ENCODE measurements at places on chromosomes 2 and 18.

GRCh38 chr2:56582570-56582969, 398.8 kb downstream of the CCDC85A start:
- no peak for DNase-seq

GRCh38 chr2:234678711-234679110, 181.8 kb upstream of the ARL4C start:
- DNase-seq, result no peak

DNA sequence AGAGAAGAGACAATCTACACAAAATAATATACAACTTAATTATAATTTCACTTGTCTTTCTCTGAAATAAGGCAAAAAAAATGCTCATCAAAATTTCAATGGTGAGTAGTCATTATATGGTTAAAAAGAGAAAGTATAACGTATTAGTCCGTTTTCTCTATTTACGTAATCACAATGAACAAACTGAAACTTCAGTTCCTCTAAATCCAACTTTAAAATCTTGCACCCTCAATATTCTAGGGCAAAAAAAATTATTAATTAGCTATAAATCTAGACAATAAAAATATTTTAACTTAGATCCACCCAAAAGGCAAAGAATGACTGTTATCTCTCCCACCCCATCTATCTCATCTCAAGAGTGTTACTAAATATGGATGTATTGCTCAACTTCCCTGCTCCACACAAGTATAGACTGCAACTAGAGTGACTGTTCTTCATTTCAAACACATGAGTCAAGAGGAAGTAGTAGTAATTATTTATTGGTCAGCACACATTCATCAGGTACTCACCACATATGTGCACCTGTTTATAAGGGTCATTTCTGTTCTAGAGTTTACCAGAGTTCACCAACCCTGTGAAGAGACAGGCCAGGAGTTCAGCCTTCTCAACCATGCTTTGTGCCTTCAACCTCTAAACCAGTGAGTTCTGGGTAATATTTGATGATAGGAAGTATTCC, 36.4 kb downstream of the STK39 start:
- no peak for DNase-seq

DNA sequence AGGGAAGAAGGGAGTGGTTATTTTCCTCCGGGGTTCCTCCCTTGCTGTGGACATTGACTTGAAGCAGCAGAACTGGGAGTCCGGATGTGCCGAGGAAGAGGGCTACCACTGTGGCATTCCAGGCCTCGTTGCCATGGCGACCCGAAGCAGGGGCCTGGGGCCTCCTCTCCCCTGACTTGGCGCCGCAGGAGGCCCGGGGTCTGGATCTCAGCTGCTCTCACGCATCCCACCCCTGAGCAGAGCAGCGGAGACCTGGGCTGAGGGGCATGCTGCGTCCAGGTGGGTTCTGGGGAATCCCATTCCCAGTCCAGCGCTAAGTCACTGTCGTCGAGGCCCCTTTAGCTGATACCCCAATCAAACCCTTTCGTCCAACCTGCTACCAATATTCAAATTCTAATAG, 100.2 kb downstream of the BCL11A start:
- no peak for DNase-seq

- DNase-seq, result no peak
These were observed 61.4 kb upstream of the CCDC195 start for GRCh38 chr2:224777559-224777930.

- DNase-seq, result no peak
These were observed 28.4 kb upstream of the SLC3A1 start for GRCh38 chr2:44246840-44247369.

- DNase-seq, result no peak
These were observed 1229.0 kb upstream of the ZEB2 start for GRCh38 chr2:145748927-145749326.

DNA sequence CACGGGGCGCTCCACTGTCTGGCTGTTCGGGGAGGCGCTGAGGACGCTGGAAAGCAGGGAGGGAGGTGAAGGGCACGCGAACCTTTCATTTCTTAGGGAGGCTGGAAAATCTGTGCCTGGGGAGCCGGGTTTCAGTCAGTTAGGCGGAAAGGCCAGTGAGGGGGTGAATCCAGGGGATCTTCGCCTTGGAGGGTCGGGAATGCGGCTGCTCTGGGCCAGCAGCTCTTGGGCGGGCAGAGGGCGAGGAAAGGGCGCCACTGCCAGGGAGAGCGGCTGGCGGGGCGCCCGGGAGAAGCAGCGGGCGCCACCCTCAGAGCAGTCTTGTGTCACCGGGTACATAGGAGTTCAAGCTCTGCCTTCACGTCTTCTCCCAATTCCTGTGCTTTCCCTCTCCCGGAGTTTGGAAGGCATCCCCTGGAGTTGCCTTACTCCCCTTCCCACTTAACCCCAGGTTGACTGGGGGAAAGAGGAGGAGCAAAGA, 1.4 kb downstream of the CCDC85A start:
- DNase-seq, result no peak

GRCh38 chr2:196592331-196592910, 47.1 kb upstream of the CCDC150 start:
- DNase-seq, result no peak

DNA sequence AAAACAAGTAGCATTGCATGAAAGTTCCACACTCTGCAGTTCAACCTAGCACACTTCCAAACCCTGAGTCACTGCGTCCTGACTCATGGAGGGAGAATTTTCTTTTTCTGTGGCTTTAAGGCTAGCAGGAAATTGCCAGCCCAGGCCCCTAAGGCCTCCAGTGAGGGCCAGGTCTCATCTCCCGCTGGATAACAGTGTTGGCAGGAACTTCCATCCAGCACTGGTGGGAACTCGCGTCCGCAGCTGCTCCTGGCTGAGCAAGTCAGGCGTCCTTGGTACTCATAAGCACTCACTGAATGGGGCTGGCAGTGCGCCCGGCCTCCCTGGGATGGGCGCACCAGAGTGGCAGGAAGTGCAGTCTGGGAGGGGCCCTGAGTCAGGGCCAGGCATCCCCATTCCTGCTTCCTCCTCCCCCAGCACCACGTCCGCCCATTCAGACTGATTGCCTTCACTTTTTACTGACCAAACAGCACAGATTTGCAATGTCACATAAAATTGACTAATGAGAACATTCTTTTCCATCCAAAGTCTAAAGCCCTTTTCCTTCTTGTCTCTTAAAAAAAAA, 14.3 kb downstream of the MALL start:
- DNase-seq, result no peak

GRCh38 chr2:84187258-84187657, 271.8 kb downstream of the SUCLG1 start:
- DNase-seq, result no peak

DNA sequence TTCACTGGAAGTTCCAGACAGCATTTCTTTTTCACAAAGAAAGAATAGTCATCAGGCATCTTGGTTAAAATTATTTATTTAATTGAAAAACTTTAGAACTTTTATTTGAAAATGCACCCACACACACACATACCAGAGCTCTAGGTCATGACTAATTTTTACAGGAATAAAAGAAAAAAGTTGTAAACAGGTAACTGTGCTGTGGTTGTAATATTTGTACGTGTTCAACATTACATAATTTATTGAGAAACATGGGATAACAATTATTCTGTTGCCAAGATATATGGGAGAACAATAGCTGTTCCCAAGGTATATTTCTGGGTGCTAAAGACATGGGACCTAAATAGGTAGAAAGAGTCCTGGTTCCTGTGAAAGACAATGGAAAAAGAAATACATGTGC, 104.9 kb downstream of the RIT2 start:
- no peak for DNase-seq

DNA sequence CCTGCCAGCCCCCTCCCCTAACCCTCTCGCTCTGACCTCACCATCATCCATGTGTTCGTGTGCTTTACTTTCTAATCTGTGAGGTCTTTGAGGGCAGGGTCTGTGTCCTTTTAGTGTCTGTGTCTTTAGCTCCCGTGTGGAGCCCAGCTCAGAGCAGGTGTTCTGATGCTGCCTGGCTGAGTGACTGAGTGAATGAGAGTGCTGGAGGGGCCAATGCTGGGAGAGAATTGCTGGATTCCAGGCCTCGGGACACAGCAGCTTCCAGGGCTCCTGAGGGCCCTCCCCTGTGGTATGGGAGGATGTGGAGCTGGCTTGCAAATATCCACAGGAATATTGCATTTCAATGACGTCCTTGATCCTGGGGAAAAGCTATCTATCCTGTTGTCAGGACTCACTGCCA, 160.6 kb downstream of the ANKRD30B start:
- DNase-seq, result no peak

- DNase-seq, result no peak
These were observed 315.9 kb upstream of the UBE2E3 start for GRCh38 chr2:180664507-180664906.

DNA sequence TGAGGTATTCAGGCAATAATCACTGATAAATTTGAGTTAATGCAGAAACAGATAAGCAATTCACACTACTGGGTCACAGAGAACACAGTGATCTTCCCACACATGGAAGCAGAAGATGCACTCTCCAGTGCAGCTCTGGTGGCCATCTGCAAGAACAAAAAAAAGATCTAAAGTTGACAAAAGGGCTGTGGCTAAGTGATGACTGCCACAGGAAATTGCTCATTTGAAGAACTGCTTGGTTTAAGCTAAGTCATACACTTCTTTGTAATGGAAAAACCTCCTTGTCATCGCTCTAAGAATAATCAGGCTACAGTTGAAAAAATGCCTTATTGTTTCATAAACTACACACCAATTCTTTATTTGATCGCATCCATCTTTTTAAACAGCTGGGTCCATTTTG, 115.1 kb downstream of the DTNB start:
- no peak for DNase-seq

DNA sequence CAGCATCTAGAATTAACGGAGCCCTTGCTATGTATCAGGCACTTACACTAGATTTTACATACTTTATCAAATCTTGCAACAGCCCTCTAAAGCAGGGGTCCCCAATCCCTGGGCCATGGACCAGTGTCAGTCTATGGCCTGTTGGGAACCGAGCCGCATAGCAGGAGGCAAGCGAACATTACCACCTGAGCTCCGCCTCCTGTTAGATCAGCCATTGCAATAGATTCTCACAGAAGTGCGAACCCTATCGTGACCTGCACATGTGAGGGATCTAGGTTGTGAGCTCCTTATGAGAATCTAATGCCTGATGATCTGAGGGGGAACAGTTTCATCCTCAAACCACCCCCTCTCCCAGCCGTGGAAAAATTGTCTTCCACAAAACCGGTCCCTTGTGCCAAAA, 13.4 kb downstream of the DNAJB2 start:
- DNase-seq, result no peak

GRCh38 chr2:119229716-119230115, 6.1 kb downstream of the STEAP3 start:
- no peak for DNase-seq

GRCh38 chr2:1104364-1104763, 153.7 kb downstream of the SNTG2 start:
- DNase-seq, result no peak

- DNase-seq, result no peak
These were observed 6.9 kb downstream of the GMCL1 start for GRCh38 chr2:69836316-69836715.

DNA sequence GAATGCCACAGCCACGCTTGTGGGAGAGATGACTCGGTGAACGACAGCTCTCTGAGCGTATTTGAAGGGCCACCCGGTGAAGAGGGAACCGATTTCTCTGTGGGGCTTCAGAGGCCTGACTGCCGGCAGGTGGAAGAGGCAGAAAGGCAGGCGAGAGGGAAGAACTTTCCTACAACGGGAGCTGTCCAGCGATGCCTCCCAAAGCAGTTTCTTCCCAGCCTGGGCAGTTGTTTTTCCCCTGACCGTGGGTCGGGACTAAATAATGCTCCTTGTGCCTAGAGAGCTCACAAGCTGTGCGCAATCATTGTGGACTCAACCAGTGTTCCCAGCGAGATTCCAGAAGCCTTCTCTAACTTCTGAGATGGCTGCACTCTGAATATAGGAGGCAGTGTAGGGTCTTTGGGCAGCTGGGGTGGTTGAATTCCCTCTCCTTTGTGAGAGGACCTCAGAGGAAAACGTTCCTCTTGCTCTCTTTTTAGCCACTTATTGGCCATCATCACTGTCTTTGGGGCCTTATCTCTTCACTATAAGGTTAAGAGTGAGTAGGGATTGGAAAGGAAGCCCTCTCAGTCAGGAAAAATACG, 710 bp downstream of the SEC11C start:
- DNase-seq, result no peak

GRCh38 chr2:159788253-159788652, 9.8 kb downstream of the CD302 start:
- DNase-seq, result no peak

- DNase-seq, result no peak
These were observed 14.6 kb upstream of the NPPC start for GRCh38 chr2:231940795-231941194.

DNA sequence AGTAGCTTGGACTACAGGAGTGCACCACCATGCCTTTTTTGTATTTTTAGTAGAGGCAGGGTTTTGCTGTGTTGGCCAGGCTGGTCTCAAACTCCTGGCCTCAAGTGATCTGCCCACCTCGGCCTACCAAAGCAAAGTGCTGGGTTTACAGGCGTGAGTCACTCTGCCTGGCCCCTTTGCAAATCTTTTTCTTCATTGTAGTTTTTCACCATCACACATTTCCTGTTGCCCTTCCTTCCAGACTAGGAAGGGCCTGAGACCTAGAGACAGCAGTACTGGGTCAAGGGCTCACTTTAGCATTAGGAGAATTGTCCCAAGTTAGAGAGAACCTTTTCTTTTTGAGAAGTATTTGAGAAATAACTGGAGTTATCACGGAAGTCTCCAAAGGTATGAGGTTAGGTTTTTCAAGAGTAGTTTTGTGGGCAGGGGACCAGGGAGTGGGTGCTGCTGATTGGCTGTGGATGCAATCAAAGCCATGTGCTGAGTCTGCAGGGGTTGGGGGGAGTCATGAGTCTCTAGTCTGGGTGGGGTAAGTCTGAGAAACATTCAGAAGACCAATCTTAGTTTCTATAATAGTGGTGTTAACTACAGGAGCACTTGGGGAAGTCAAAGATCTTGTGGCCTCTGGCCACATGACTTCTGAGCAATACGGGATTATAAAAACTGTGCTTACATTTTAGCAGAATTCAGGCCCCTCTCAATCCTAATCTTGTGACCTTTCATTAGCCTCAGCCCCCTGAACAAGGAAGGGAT, 23.7 kb downstream of the B3GNT2 start:
- no peak for DNase-seq

GRCh38 chr2:179682756-179683155, 178.7 kb downstream of the ZNF385B start:
- no peak for DNase-seq

GRCh38 chr18:70461323-70462077, 172.7 kb downstream of the SOCS6 start:
- no peak for DNase-seq

GRCh38 chr2:165560377-165560988, 91.0 kb downstream of the CSRNP3 start:
- no peak for DNase-seq

- DNase-seq, result no peak
These were observed 226.1 kb upstream of the APCDD1 start for GRCh38 chr18:10228326-10228725.

- DNase-seq, result no peak
These were observed 130.2 kb downstream of the CD226 start for GRCh38 chr18:69817335-69817940.

DNA sequence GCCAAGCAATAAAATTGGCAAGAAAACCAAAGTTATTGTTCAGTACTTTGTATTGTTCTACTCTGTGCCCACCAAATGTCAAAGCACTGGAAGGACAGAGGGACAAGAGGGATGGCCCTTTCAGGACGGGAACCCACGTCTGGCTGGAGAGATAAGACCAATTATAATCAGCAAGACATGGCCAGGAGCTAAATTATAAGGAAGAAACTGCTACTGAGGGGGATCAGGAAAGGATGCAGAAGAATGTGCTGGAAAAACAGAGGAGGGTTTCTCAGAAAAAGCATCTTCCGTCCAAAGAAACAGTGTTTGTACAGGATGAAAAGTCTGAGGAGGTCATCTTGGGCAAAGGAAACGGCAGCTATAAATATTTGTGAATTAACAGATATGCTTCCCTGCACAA, 46.4 kb upstream of the NARS1 start:
- DNase-seq, result no peak

GRCh38 chr2:141595316-141595920, 535.4 kb downstream of the LRP1B start:
- no peak for DNase-seq

All from D721Med (cell line).